ENCODE measurements at places on chromosomes 11 and 22.

DNA sequence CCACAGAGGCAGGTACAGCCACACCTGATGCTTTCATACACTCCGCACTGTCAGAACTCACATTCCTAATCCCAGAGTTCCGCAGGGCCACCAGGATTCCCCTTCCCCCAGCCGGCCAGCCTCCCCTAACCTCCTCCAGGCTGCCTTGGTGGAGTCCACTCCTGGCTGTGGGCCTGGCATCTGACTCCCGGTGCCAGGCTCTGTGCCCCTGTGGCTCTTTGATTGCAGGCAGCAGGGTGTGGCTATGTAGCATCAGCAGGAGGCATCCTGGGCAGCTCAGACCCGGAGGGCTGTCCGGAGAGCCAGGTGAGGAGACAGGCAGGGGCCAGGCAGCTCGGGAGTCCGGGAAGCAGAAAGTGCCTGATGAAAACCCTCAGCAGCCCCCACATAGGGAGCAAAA lies 1432.9 kb downstream of the BRD1 start:
- DNase-seq: no peak

DNA sequence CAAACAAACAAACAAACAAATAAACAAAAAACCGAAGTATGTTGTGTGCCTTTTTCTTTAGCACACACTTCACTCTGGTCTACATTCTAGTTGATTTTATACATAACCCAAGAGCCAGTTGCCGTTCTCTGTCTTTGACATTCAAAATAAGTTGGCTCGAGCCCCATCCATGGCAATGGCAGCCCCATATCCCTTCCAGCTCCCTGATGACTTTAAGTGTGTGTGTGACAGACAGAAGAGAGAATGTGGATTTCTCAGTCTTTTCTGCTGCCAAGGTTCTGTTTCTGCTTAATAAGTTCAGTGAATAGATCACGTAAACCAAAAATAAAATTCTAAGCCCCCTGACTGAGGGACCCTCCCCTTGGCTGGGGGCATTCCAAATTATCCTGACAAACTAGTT lies 100.6 kb upstream of the TENM4 start:
- DNase-seq: no peak

- no peak for DNase-seq
Measured at GRCh38 chr11:12001186-12001585, 7.2 kb downstream of the DKK3 start.

GRCh38 chr11:61682093-61682732 lies 2.0 kb downstream of the DAGLA start:
- no peak for DNase-seq

DNA sequence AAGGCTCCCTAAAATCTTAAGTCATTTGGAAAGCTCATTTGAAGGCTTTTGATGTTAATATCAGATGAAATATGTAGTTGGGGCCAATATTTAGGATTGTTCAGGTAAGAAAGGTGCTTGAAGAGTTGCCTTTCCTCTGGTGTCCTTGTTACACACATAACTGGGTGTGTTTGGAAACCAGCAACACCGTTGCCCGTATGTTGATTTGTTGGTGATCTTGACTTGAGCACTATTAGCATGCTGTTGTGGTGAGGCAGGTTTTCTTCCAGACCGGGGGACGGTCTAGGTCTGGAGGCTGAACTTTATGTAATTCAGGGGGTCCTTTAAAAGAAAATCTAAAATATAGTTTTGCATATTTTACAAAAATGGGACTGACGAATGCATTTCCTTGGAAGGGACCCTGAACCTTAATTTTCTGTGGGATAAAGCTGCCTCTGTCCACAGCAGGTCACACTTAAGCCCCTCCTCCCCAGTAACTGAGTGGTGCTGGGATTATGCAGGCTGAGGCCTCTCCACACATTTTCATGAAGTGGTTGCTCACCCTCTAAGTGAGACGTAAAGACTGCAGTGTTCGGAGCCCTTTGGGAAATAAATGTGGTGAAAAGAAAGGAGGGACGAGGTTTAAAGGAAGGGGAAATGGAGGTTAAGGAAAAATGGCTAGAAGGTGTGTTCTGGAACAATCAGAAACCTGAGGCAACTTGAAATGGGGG lies 1.8 kb downstream of the YWHAH start:
- no peak for DNase-seq

- DNase-seq: no peak
Measured at GRCh38 chr22:29343313-29343805, 27.9 kb upstream of the RASL10A start.

DNA sequence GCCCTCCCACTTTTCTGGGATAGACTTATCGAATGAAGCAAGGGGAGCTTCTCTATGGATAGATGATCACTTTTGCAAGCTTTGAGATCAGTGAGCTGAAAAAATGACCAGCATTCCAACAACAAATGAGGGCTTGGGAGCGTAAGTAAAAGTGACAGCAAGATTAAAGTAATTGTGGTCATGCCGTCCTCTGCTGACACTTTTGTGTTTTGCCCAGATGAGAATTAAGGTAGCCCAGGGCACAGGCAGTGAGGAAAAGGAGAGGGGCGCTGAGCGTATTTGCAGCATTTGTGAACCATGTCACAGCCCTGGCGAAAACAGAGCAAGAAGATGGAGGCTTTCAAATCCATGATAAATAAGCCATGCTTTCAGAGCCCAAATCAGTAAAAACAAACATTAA lies 24.6 kb upstream of the TMA7B start:
- no peak for DNase-seq

GRCh38 chr11:66617155-66617834 lies 865 bp downstream of the RBM14 start:
- no peak for DNase-seq

GRCh38 chr22:17258015-17258787 lies 39.0 kb upstream of the ADA2 start:
- DNase-seq: no peak

- DNase-seq: no peak
Measured at GRCh38 chr11:110986016-110986415, 259.5 kb upstream of the POU2AF2 start.

GRCh38 chr11:124612567-124613246 lies 1.5 kb downstream of the PANX3 start:
- no peak for DNase-seq

DNA sequence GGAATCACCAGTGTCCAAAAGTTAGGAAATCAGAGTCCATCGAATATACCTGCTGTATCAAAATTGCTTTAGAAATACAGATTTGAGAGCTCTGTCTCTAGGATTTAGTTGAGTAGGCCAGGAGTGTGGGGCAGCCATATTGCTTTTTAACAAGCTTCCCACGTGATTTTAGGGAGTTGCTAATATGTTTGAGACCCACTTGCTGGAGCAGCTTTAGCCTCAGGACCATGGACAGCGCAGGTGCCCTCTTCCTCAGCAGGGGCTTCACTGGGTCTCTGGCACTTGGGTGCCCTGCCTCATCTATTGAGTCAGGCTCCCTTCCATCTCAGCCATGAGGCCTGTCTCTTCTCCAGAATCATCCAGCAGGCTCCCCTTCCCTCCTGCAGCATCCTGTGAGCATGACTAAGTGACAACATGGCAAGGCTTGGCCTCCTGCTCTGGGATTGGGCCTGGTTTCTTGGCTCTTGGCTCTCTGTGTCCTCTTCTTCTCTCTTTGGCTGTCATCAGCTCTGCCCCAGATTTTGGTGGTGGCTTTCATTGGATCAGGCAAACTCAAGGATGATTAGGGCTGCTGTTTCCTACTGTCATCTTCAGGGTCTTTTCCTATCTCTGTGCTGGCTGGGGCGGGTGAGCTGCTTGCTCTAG lies 70.0 kb downstream of the SGSM1 start:
- DNase-seq: no peak

All from cortex of kidney (tissue), 1 donor.